DMS79 (cell line): ENCODE measurements at places on chromosomes 13 and 19.
A peak's percentile ranks its signal among the peaks of the same experiment; 100 is the strongest.

DNA sequence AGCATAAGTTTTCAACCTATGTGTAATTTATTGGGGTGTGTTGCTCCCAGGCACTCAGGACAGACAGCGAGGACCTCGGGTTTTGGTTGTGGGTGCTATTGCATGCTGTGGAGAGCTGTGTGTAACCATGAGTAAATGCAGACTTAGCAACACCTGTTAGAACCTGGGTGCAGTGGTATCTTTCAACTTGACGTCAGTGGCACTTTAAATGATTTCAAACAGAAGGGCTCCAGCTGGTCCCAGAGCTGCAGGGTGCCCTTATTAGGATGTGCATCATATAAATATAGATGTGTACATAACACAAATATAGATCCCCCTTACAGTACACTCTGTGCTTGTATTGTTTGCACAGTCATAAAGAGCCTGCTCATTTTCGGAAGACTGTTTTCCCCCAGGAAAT, 228.3 kb upstream of the IRS2 start:
- peak; percentile 95 for DNase-seq

GRCh38 chr19:39265321-39265916, 2.8 kb upstream of the IFNL2 start:
- no peak for DNase-seq

DNA sequence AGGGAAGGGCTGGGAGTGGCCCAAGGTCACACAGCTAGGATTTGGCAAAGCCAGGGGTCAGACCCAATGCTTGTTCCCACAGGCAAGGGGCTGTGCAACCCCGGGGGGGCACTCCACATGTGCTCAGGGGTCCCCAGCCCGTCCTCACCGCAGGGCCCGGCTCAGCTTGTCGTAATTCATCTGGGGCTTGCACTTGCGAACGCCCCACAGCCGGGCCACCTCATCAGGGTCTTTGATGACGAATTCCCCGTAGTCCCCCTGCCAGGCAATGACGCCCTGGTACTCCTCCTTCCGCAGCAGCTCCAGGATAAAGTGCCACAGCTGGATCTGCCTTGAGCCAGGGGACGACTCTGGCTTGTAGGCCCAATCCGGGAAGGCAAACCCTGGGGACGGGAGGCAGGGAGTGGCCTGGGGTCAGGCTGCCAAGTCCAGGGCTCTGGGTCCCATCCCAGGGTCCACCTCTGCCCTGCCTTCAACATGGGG, 4.7 kb downstream of the ERF start:
- no peak for DNase-seq

GRCh38 chr13:53507741-53508140, 479.1 kb downstream of the OLFM4 start:
- no peak for DNase-seq

GRCh38 chr13:45718063-45718462, 15.9 kb downstream of the CBY2 start:
- no peak for DNase-seq

DNA sequence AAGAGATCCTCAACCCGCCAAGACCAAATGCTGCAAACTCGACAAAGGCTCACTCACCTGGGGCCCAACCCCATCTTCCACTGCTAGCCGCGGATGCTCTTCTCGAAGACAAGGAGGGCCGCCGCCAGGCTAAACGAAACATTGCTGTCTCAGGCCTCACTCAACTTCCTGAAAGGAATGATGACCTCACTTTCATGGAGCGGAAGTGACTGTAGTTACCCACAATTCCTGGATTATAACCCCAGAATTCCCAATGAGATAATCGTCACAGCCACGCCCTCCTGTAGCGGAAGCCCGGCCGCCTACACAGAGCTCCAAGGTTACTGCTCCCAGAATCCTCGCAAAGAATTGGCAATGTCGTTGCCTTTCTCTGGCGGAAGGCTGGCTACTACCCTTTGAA, 10.5 kb upstream of the ZNF112 start:
- no peak for DNase-seq

DNA sequence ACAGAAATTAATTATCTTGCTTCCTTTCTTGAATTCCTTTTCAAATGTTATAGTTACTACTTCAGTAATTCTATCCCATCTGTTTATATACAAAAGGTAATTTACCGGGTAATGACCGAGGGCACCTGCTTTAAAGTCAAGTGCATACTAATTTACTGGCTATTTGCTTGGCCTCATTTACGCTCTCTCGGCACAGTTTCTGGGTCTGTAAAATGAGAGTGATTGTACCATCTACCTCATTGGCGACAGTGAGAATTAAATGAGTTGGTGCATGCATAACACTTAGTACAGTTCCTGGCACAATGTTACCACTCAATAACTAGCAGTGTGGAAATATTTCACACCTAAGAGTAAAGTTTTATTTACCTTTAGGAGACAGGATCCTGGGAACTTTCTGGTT, 111.6 kb downstream of the GGACT start:
- DNase-seq = peak; percentile 85
